Adrenal gland (tissue), 19 donors: ENCODE measurements at places on chromosomes 7 and 10. TPM values are rescaled to one million over a fixed set of nuclear protein-coding genes. Genes with fewer than 3 reads are reported as not detected.

- no peaks in the 10 kb centered on the region for H3K4me1 ChIP-seq
- DNase-seq, result no peak
- no peak overlapping the region for H3K27ac ChIP-seq
- no peak overlapping the region for H3K4me3 ChIP-seq
Observed at GRCh38 chr7:89666136-89666835, 488.0 kb upstream of the STEAP1 start.

DNA sequence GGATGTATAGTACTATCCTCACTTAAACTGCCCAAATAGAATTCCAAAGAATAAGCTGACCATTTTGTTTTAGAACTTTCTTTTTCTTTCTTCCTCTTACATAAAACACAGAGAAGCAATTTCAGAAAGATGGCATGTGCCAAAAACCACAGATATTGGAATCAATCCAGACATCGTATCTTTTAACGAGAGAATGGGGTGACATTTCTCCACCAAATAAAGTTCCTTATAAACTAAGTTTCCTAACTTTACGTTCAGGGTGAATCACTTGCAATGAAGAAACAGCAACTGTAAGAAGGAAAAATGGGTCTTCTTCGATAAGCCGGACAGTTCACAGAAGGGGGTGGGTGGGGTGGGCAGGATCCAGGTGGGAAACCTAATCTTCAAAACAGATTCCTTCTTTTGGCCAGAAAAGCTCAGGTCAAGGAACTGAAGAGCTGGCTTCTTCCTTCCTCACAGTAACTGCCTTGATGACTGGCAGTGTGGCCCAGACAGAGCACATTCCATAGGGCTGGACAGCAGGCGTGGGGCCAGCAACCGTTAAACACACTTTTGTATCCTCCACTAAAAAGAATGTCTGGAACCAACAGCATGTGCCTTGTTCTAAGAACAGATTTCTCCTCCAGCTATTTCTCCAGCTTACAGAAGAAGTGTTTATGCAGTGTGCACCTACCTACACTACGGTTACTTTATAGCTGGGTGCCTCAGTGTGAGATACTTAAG lies 31.5 kb downstream of the CREB3L2 start:
- no peaks in the 10 kb centered on the region for H3K36me3 ChIP-seq
- peaks cover 28% of the 10 kb centered on the region for H3K4me1 ChIP-seq
- H3K27ac ChIP-seq, result peak overlapping the region; percentile 71
- DNase-seq, result peak; percentile 70
- H3K4me3 ChIP-seq, result no peak overlapping the region

- no peak overlapping the region for H3K27ac ChIP-seq
- H3K36me3 ChIP-seq, result no peaks in the 10 kb centered on the region
- peaks cover 17% of the 10 kb centered on the region for H3K4me1 ChIP-seq
- no peak overlapping the region for H3K4me3 ChIP-seq
- no peaks in the 10 kb centered on the region for H3K27me3 ChIP-seq
Observed at GRCh38 chr10:114720685-114721278, 62.7 kb upstream of the ABLIM1 start.

GRCh38 chr10:101358706-101359300 lies 4.8 kb downstream of the BTRC start:
- no peaks in the 10 kb centered on the region for H3K27me3 ChIP-seq
- DNase-seq, result no peak
- H3K4me1 ChIP-seq, result peaks cover 31% of the 10 kb centered on the region
- no peaks in the 10 kb centered on the region for H3K36me3 ChIP-seq

DNA sequence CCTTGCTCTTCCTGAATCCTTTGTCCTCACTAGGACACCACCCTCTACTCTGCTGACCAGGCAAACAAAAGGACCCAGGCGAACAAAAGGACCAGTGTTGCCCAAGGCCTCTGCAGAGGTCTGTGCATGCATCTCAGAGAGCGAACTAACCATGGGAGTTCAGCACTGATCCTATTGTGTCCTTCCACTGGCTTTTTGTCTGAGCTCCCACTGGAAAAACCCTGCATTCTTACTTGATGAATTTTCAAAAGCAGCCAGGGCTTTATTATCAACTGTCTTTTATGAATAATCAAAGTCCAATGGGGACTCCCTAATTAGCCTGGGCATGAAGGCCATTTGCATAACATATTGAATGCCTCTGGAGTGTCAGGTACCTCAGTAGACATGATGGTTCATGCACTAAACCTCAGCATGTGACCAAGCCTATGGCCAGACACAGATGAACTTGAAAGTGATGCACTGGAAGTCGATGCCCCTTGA lies 140.6 kb downstream of the KCNMA1 start:
- H3K36me3 ChIP-seq, result no peaks in the 10 kb centered on the region
- no peak overlapping the region for H3K27ac ChIP-seq
- H3K27me3 ChIP-seq, result no peaks in the 10 kb centered on the region

DNA sequence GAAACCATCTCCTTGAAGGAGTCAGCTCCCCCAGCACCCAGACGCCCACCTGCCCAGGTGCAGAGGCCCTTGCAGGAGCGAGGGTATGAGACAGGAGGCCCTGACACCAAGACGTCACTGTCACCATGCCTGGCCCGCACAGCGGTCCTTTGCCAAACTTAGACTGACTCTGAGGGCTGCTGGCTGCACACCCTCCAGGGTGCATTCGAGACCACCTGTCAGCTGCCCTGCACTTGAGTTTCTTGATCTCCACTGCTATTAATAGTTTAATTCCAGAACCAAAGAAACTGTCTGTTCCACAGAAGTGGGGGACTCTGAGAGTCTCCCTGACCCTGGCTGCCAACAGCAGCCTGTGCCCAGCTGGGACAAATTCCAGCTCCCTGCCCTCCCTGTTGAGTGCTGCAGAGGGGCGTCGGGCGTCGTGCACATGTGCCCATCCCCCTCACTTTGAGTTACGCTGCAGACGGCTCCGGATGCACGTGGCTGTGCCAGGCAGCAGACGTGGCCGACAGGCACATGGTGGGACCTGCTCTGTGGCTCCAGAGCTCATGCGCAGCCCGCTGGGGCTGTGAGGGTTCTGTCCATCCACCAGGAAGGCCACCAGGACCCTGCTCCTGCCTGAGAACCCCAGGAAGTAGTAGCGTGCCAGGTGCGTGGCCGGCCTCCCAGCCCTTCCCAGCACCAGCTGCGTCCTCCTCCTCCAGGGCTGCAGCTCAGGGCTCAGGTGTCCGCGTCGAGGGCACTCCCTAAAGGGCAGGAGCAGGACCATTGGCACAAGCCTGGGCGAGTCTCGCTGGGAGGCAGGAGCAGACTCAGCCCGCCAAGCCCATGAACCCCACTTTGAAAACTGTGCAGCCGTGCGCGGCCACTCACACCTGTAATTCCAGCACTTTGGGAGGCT lies 24.8 kb downstream of the ELFN1 start:
- no peak overlapping the region for H3K27ac ChIP-seq
- H3K27me3 ChIP-seq, result no peaks in the 10 kb centered on the region
- no peaks in the 10 kb centered on the region for H3K4me1 ChIP-seq

DNA sequence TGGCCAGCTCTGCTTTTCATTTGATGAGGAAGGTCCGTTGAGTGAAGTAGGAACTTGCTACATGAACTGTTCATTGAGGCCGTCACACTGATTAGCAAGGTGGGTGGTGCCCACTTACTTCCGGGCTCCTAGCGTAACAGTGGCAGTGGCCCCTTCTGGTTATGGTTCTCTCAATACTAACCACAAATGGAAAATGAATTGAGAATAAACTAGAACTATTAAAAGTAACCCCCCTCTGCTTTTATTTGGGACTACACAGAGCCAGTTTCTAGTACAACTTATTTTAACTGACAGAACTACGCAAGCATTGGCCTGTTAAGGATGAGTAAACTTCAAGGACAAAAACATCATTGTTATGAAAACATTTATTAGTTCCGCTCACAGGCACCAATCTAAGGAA lies 519.1 kb downstream of the INHBA start:
- H3K4me1 ChIP-seq, result no peaks in the 10 kb centered on the region
- H3K4me3 ChIP-seq, result no peak overlapping the region
- DNase-seq, result no peak
- H3K27me3 ChIP-seq, result no peaks in the 10 kb centered on the region
- no peak overlapping the region for H3K27ac ChIP-seq
- H3K36me3 ChIP-seq, result no peaks in the 10 kb centered on the region

DNA sequence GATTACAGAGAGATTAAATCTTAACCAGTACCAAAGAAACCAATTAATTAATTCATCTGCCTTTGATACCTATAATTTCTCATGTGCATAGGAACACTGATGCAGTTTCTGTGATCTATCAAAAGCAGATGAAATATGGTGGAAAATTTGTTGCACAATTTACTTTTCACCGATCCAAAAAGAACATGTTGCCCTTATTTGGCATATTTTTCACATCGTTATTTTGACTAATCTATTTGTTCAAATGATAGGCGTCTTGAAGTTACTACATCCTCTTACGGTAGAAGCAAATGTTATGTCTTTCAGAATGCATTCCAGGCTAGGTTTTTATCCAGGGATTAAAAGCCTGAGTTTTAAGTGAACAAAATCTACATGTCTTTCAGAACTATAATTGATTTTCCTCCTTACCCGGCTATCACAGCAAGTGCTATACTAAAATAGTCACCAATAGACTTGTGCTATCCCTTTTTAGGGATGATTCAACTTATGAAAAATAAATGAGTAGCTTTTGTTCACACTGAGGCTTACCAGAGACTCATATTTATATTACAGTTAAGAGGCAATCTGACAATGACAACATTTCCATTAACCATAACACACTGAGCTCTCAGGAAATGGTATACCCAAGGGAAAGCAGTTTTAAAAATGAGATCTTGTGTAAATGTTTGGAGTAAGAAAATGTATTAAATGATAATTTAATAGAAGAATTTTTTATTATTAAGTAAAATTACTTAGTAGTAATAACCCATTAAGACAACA lies 16.8 kb upstream of the TES start:
- H3K36me3 ChIP-seq, result no peaks in the 10 kb centered on the region

DNA sequence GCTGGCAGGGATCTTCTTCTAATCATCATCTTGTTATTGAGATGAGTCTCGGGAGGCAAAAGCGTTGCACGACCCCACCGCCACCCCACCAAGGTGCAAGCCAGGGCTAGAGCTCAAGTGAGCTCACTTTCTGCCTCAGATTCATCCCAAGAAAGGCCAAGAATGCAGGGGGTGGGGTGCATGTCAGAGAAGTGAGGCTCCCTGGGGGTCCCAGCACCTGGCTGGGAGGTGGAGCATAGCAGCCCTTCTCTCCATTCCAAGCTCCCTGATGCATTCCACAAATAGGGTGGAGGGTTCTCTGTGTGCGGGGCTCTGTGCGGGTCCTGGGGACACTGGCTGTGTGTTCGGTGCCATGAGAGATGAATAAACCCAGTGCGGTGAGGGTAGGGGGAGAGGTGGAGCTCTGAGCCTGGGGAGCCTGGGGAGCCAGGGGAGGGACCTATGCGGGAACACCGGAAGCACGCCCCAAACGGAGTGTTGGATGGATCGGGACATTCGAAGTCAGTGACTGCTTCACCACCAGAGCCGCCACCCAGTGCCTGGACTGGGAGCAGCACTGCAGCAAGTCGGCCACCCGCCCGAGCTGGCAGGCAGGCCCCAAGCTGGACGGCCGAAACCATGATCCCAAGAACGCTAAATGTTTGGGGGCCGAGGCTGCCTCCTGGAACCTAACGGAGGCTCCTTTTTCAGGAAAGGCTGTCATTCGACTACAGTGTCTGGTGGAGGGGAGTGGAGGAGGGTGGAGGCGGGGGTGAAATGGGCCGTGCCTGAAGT lies 17.9 kb upstream of the HMX3 start:
- H3K27ac ChIP-seq, result no peak overlapping the region
- no peaks in the 10 kb centered on the region for H3K36me3 ChIP-seq
- DNase-seq, result no peak
- no peak overlapping the region for H3K4me3 ChIP-seq
- peaks cover 23% of the 10 kb centered on the region for H3K27me3 ChIP-seq
- H3K4me1 ChIP-seq, result no peaks in the 10 kb centered on the region

The NIPSNAP2 gene
- total RNA-seq, result 171 TPM

The ADCYAP1R1 gene
- 0.22 TPM for total RNA-seq

The RET gene
- total RNA-seq, result 38.9 TPM

The NUTM2D gene
- total RNA-seq, result 2.9 TPM
